Left forelimb (tissue), 1 donor: ENCODE measurements at places on chromosomes 2 and 18.
A peak's percentile ranks its signal among the peaks of the same experiment; 100 is the strongest.

DNA sequence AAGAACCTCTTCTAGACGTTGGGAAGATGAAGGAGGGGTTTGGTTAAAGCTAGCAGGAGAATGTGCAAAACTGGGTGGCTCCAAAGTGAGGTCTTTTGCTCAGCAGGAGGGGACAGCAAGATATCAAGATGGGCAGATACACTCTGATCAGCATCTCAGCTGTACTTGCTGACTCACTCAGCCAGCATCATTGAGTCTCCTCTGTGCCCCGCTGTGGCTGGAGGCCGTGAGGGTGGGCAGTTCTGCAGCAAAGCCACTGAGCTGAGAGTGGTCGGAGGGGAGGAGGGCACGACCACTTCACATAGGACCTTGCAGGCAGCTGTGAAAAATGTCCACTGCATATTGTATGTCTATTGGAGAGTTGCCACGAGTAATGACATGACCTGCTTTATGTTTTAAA lies 152.0 kb downstream of the CAPN13 start:
- no peak for DNase-seq

DNA sequence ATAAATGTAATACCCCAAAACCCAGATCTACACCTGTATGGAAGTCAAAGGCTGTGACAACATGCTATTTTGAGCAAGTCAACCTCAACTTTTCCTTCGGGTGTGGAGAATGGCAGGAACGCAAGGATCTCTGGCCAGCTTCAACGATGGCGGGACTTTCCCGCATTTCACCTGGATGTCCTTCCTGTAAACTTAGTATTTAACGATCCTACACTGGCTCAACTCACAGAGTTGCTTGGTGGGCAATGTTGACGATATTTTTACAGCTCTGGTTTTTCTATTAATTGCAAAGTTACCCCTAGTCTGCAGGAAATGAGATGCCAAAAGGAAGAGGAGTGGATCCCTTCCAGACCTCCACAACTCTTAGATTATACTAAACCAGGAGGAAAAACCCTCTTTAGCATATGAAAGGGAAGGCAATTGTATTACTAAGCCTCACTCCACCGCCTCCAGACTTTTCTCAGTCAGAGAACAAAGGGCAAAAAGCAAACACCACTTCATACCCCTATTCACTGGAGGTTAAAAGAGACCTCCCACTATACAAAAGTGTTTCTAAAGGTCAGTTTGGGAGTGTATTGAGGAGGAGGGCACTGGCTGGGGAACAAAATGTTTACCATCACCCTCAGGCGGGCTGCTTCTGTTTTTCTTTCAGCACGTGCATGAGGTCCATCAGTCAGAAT lies 56.5 kb upstream of the ACVR1 start:
- no peak for DNase-seq

DNA sequence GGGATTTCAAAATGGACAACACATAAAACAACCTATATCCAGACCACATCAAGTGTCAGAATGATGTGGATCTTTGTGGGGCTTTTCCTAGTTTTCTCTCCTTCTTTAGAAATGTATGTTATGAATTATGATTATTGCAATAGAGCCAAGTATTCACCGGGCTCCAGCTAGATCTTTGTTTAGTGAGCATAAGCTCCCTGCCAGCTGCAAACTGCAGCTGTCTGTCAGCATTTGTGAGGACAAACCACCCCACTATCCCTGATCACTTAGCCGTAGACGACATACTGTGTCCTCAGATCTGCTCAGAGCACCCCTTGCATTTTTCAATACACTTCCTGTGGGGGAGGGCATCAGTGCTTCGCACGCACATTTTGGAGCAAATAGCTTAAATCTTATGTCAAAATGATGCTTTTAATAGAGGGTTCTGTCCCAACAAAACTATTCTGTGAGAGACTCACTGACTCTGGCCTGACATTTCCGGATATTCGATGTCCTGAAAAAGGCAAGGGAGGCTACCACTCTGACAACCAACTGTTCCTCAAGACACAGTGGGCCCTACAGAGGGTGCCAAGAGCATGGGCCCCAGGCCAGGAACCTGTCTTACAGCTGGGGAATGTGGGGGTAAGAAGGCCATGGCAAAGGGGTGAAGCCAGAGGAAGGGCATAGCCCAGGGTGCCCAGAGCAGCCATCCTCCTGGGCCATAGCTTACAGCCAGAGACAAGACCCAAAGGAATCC lies 346.0 kb downstream of the ARHGAP15 start:
- peak; percentile 68 for DNase-seq

- no peak for DNase-seq
These were observed 15.3 kb upstream of the IL36G start for GRCh38 chr2:112962308-112963175.

- DNase-seq, result no peak
These were observed 67.4 kb upstream of the PNPT1 start for GRCh38 chr2:55761024-55761423.

DNA sequence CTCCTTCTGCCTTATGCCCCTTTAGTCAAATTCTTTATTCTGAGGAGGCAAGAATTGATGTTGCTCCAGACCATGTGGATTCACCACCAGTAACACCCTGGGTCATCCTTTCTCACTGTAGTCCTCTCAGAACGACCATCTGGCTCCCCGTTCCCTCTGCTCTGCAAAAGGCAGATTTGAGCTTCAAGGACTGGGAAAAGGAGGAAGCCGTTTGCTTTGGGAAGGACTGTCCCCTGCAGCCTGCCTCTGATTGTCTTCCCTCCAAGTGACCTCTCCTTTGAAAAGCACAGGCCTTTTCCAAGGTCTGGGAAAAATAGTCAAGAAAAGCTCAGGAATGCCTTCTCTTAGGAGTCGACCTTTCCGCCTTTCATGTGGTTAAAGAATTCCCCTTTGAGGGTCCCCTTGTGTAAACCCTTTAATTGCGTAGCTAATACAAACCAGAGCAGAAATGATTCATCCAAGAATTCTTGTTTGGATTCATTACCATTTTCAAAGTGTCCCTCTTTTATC lies 130.1 kb upstream of the COPS8 start:
- DNase-seq, result peak; percentile 58

DNA sequence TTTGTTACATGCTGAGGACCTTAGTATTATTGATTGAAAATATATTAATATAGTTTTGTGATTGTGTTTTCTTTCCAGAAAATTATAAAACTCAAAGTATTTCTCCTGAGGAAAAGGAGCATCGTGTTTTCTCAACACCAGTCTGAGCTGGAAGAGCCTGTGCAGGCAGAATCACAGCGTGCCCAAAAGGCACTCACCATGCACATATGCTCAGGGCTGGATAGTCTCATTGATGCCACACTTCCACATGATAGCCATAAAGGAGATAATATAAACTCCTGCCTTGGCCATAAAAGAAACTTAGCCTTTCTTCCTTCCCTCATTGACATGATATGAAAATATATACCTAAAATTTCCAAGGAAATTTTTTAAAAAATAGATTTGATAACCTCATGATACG lies 4.0 kb downstream of the PDE1A start:
- no peak for DNase-seq

DNA sequence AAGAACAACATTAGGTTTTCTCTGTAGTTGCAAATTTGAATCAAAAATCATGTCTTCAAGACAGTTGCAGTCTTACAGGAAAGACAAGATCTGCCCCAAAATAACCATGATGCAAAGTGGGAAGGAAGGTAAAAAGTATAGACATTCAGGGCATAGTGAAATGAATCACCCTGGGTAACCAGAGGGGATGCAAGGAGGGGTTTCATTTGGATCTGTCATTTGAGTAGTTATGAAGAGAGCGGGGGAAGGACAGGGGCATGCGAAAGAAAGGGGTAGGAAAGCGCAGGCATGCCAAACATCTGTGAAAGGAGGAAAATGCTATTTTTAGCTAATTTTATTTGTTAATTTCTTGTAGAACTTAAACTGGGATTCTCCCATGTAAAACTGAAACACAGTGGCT lies 219.1 kb upstream of the BOD1L2 start:
- DNase-seq, result no peak

DNA sequence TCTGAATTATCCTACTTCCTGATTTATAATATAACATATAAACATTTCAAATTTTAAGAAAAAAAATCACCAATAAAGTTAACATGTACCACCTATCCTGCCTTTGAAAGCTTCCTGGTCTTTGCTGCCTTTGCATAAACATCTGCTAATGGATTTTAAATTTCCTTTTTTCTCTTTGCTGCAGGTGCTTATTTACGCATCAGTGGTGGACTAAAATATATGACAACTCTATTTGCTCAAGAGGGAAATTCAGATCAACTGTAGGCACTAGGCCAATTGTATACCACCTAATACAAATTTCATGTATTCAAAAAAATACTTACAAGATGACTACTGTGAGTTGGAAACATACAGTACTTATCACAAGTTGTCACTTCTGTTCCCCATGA lies 57.2 kb downstream of the RAD51AP2 start:
- no peak for DNase-seq

- no peak for DNase-seq
These were observed 143.3 kb downstream of the CYP26B1 start for GRCh38 chr2:72004201-72004915.

DNA sequence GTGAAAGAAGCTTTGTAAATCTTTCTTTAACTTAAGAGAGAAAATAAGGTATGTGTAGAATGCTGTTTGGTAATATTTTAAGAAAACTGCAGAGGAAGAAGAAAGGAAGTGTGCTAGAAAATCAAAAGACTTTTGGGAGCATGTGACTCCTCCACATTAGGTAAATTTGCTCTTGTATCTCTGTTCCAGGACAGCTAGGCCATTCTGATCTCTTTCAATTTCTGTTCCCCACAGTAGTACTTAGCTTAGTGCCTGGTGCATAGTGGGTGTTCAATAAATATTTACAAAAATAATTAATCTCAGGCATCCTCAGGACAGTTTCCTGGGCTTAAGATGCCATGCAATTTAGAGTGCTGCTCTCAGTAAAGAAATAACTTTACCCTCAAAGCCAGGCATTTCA lies 105.0 kb downstream of the GPD2 start:
- DNase-seq, result no peak

DNA sequence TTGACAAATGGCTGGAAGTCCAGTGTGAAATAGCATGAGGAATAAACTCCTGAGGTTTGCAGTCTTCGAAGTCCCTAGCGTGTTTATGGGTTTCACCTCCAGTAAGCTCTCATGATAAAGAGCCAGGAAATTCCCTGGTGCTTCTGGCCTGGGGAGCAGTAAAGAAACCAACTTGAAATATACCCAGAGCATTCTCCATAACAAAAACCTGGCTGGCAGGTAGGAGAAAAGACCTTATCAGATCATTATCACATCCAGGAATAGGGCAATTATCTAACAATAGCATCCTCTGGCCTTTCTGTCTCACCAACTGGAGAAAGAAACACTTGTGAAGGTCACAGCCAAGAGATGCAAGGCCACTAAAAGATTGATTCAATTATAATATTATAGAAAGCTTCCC lies 513.6 kb upstream of the LRRTM4 start:
- no peak for DNase-seq

DNA sequence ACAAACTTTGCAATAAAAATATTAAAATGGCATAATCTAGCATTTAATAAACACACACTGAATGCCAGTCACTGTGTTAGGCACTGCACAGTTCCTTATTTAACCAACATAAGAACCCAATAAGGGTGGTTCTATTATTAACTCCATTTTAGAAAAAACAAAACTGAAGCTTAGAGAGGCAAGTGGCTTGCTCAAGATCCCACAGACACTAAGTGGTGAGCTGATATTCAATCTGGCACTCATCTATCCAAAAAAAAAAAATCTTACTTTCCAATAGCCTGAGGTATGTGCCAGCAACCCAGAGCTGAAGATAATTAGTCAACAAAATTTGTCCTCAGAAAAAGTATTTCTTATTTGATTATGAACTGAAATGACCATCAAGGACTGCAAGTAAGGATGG lies 799 bp downstream of the CYTIP start:
- no peak for DNase-seq

GRCh38 chr2:108910541-108911396 lies 78.3 kb downstream of the EDAR start:
- DNase-seq, result no peak

GRCh38 chr18:23690505-23691068 lies 1.3 kb downstream of the LAMA3 start:
- no peak for DNase-seq
